ENCODE measurements at places on chromosomes 11 and 22.

- no peak for DNase-seq
These were observed 12.8 kb downstream of the P2RY2 start for GRCh38 chr11:73230931-73231330.

GRCh38 chr11:65861533-65862183, 1.4 kb downstream of the MUS81 start:
- no peak for DNase-seq

GRCh38 chr22:45552580-45553350, 50.1 kb downstream of the FBLN1 start:
- DNase-seq, result no peak

DNA sequence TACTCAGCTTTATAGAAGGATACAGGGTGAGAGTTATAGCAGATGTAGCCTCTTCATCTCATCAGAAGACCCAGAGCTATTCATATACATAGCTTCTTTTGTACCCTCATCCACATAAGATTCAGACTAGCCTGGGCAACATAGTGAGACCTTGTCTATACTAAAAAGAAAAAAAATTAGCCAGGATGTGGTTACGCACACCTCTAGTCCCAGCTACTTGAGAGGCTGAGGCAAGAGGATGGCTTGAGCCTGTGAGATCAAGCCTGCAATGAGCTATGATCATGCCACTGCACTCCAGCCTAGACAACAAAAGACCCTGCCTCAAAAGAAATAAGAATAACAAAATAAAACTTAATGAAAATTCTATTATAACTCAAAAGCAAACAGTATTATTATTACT, 36.7 kb upstream of the B3GNT6 start:
- DNase-seq, result no peak

DNA sequence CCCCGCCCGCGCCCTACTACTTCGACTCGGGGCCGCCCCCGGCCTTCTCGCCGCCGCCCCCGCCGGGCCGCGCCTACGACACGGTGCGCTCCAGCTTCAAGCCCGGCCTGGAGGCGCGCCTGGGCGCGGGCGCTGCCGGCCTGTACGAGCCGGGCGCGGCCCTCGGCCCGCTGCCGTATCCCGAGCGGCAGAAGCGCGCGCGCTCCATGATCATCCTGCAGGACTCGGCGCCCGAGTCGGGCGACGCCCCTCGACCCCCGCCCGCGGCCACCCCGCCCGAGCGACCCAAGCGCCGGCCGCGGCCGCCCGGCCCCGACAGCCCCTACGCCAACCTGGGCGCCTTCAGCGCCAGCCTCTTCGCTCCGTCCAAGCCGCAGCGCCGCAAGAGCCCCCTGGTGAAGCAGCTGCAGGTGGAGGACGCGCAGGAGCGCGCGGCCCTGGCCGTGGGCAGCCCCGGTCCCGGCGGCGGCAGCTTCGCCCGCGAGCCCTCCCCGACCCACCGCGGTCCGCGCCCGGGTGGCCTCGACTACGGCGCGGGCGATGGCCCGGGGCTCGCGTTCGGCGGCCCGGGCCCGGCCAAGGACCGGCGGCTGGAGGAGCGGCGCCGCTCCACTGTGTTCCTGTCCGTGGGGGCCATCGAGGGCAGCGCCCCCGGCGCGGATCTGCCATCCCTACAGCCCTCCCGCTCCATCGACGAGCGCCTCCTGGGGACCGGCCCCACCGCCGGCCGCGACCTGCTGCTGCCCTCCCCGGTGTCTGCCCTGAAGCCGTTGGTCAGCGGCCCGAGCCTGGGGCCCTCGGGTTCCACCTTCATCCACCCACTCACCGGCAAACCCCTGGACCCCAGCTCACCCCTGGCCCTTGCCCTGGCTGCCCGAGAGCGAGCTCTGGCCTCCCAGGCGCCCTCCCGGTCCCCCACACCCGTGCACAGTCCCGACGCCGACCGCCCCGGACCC, 17.4 kb upstream of the ACR start:
- DNase-seq, result no peak

GRCh38 chr22:37751449-37752188, 54.8 kb downstream of the TRIOBP start:
- DNase-seq, result no peak

DNA sequence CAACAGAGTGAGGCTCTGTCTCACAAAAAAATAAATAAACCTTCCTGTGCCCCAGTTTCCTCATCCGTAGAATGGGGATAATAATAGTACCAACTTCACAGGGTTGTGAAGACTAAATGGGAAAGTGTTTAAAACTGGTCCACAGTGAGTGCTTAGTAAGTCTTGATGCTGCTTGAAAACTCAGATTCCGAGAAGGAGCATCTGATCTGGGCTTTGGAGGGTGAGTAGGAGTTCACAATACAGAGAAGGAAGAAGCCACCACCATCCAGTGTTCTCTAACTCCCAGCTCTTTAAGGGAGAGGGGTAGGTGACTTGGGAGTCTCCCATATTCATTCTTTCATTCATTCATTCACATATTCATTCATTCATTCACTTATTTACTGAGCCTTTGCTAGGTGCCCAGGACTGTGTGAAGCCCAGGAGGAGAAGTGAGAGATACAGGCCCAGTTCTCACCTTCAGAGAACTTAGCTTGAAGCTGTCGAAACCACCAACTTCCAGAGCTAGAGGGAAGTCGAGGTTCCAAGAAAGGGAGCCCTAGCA, 17.7 kb downstream of the CYTH4 start:
- no peak for DNase-seq

- DNase-seq, result no peak
These were observed 182.3 kb downstream of the TENM4 start for GRCh38 chr11:79258576-79258975.

DNA sequence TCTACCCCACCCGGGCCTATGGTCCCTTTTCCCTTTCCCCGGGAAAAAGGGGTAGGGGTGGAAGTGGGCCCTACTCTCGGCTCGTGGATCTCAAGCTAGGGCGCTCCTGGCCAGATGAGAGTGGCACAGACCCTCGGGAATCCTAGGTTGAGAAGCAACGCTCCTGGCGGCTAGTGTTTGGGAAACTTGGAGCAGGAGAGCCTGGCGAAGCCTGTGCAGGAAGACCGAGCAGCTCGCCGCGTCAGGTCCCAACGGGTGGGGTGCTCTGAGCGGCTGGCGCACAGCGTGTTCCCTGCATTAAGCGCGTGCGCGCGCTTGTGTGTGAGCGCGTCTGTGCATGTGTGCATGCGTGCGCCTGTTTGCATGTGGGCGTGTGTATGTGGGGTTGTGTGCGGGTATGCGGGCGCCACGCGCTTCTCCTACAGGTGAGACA, 7.1 kb upstream of the FLI1 start:
- no peak for DNase-seq

- DNase-seq, result no peak
These were observed 1.8 kb upstream of the DDB2 start for GRCh38 chr11:47212938-47213337.

DNA sequence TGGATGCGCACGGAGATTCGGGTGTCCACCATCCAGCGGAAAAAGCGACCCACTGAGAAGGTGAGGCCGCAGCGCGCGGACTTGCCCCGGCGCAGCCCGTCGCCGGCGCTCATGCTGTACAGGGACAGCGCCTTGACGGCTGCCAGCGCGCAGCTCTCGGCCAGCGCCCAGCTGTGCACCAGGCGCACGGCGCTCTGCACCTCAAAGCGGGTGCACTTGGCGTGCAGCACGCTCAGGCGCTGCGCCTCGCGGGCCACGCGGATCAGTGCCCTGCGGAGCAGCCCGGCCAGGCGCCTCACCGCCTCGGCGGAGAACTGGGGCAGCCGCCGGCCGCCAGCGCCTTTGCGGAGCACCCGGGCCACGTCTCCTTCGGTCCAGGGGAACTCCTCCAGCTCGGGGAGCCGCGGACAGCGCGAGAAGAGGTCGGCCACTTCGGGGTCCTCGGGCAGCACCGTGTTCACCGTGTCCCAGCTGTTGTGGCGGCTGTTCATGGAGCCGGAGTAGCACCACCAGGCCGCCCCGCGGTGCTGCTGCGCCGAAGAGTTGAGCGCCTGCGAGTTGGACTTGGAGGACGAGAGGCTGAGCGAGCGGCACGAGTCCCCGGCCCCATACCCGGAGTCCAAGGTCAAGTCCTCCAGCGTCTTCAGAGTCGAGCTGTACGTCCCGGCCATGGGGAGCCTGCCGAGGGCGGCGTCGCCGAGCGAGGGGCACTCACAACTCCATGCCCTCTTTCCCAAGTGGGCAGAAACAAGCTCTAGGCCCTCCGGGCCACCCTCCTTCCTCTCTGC, 703 bp downstream of the ABTB2 start:
- DNase-seq, result no peak

All from pons (tissue), 1 donor.